ENCODE measurements at places on chromosomes 4 and X.

- DNase-seq: no peak
Observed at GRCh38 chr4:7105276-7105675, 37.4 kb upstream of the GRPEL1 start.

DNA sequence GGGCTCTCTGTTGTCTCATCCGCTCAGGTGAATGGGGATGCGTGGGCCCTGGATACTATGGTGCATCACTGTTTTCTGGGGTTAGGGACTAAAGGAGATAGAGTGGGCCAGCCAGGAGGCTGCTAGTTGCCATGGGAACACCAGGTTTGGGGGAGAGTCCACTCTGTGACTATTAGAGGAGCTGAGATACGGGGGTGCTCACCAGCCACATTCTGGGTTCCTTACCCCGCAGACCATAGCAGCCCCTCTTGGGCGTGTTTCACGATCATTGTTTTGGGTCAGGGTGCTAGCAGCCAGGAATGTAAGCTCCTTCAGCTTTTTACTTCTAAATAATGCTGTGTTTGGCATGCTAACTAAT is 4.6 kb downstream of the EFNB1 start:
- DNase-seq: no peak

GRCh38 chr4:8917868-8918783 is 46.5 kb upstream of the HMX1 start:
- DNase-seq: peak; percentile 50

DNA sequence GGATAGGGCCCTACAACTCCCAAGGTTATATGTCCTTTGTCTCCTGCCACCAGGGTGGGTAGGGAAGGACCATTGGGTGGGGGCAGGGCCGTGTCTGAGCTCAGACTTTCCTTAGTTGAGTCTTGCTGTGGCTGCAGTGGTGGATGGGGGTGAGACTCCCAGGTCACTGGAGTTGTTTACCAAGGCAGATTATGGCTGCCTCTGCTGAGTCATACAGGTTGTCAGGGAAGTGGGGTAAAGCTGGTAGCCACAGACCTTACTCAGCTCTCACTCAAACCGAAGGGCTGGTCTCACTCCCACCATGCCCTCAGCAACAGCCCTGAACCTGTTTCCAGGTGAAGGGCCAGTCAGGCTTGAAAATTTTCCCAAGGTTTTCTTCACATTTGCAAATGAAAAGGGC is 58.8 kb upstream of the FAAH2 start:
- peak; percentile 5 for DNase-seq

DNA sequence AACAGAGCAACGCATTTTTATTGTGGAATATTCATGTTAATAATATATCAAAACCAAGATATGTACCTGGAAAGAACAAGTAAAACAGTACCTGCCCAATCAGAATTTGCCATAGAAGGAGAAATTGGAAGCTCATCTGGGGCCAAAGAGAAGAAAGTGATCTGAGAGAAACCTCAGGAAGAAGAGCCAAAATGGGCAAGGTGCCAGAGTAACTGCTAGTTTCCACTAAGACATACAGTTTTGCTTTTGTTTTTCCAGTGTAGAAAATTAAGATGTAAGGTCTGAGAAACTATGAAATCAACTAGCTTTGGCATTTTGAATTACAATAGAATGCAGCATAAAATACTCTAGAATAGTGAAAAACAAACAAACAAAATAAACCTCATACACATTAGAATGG is 2201.2 kb downstream of the ARAP2 start:
- DNase-seq: no peak

DNA sequence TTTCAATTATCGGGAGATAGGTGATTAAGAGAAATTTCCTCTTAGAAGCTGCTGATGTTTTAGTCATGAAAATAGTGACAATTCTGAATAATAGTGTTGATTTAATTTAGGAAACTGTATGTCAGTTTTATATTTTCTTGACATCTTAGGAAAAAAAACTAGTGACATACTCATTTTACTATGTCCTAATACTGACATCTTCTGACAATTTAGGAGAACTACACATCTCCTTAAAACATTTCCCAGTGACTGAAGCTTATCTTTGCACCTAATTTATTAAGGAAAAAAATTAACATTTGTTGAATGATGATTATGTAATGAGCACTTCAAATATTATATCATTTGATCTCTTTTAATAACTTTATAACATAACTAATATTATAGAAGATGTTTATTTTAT is 42.0 kb upstream of the RBMXL3 start:
- peak; percentile 5 for DNase-seq

- DNase-seq: peak; percentile 55
Observed at GRCh38 chr4:139458999-139459398, 5.1 kb downstream of the RAB33B start.

- no peak for DNase-seq
Observed at GRCh38 chrX:106436691-106437090, 175.1 kb upstream of the RADX start.

DNA sequence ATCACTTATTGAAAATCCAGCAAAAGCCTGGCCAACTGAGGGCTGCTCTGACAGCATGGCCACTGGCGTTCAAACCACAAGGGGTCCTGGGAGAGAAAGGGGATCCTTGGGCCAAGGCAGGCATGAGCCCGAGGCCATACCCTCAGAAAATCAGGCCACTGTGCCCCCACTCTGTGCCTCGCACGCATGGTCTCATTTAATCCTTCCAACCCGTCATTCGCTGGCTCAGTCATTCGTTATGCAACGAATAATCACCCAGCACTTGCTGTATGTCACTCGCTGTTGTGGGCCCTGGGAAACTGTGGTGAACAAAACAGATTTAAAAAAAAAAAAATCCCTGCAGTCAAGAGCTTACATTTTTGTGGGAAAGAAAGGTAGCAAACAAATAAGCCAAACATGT is 112.7 kb downstream of the BCOR start:
- DNase-seq: no peak

DNA sequence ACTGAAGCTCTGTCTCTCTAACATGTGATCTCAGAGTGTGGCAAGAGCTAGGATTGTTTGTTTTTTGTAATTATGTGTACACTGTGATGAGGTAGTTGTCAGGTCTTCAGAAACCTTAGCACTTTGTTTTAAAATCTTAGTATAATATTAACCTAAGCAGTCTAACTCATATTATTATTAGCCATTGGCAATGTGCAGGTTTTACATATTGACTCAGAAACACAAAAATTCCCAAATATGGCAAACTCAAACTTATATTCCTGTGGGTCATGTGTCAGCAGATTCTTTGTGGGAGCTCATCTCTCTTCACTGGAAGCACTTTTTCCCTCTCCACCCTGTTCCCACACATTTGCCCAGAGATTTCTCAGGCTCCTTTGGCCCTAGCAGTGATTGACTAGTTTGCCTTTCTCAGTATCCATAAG is 8.2 kb upstream of the PWWP3B start:
- DNase-seq: no peak

DNA sequence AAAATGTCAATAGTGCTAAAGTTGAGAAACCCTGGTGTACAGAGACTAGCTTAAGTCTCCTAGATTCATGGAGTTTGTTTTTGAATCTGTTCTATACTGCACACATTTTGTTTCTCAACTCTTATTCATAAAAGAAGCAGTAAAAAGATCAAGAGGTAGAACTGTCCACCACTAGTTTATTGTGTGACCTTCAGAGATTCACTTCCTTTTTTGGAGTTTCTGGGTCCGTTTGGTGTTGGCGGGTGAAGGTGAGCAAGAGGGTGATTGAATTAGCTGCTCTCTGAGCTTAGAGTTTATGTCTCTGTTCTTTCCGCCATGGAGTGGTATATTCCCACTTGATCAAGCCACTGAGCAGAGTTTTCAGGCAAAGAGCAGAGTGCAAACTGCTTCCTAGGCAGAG is 21.4 kb upstream of the PLAC1 start:
- no peak for DNase-seq

GRCh38 chr4:142407596-142407995 is 438.5 kb downstream of the INPP4B start:
- no peak for DNase-seq

DNA sequence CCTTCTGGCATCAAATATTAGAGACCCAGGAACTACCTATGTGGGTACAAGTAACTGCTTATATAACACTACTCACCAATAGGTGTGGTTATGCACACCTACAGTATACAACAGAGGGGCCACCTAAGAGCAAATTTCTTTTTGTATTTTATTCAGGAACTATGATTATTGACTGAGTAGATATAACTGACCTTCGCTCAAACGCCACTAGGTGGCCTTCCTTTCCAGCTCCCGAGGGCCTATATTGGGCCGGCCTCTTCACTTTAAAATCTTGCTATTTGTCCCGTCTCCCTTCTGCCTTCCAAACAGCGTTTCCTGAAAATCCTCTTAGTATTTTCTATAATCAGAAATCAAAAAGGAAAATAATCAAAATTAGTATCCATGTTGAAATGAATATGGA is 19.9 kb upstream of the PABPC5 start:
- no peak for DNase-seq

DNA sequence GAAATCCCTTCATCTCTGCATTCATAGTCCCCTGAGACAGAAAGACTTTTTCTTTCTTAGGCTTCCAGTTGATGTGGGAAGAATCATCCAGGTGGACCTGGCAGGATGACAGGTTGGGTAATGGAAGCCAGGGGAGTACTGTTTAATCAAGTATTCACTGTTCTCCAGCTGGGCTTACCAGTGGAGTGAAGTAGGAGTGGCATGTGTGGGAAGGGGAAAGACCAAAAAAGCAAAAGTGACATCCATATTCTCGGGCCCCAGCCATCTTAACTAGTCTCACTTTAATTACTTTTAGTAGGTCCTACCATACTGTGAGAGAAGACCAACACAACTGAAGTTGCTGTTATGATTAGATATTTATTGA is 18.5 kb downstream of the VSIG4 start:
- DNase-seq: no peak

DNA sequence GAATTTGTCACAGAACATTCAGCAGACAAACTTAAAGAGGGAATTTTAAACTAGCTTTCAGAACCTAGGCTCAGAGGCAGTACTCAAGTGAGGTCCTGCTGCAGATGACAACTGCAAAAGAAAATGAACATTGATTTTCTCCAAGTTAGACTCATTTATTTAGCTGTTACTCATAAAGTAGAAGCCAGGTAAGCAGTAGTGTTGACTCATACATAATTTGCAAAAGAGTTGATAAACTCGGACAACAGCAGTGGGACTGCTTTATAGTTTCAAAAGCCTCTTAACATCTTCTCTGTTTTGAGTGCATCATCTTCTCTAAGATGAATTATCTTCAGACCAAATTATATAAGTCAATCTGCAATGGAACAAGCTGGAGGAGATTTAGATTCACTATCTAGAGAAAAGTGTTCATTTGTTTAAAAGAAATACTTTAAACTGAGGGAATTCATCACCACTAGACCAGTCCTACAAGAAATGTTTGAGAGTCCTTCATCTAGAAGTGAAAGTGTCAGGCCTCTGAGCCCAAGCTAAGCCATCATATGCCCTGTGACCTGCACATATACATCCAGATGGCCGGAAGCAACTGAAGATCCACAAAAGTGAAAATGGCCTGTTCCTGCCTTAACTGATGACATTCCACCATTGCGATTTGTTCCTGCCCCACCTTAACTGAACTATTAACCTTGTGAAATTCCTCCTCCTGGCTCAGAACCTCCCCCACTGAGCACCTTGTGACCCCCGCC is 49.5 kb downstream of the COQ2 start:
- DNase-seq: no peak

- no peak for DNase-seq
Observed at GRCh38 chrX:78377186-78377585, 49.8 kb upstream of the CYSLTR1 start.

- no peak for DNase-seq
Observed at GRCh38 chrX:114985967-114986592, 31.3 kb downstream of the IL13RA2 start.

DNA sequence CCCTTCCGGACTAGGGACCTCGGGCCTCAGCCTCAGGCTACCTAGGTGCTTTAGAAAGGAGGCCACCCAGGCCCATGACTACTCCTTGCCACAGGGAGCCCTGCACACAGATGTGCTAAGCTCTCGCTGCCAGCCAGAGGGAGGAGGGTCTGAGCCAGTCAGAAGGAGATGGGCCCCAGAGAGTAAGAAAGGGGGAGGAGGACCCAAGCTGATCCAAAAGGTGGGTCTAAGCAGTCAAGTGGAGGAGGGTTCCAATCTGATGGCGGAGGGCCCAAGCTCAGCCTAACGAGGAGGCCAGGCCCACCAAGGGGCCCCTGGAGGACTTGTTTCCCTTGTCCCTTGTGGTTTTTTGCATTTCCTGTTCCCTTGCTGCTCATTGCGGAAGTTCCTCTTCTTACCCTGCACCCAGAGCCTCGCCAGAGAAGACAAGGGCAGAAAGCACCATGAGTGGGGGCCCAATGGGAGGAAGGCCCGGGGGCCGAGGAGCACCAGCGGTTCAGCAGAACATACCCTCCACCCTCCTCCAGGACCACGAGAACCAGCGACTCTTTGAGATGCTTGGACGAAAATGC is at the start of gene WAS:
WAS (plus strand) TSS at position 389 of the 572 bp plus-strand sequence; CDS start at position 444, 55 bp downstream.
- DNase-seq: no peak

GRCh38 chr4:78764498-78764961 is 11.6 kb upstream of the BMP2K start:
- no peak for DNase-seq

GRCh38 chr4:40669504-40669903 is 39.8 kb upstream of the RBM47 start:
- DNase-seq: no peak

DNA sequence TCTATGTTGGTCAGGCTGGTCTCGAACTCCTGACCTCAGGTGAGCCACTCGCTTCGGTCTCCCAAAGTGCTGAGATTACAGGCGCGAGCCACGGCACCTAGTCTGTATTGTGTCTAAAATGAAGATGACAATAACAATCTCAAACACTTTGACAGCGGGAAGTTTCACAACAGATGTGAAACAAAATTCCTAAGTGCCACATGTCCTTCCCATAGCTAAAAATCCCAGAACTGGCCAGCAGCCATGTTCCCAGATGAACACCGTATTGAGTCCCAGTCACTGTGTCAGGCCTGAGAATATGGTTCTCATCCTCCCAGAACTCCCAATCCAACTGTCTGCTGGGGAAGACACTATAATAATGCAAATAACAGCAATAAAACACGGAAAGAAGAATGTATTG is 16.4 kb upstream of the KLHL8 start:
- no peak for DNase-seq

DNA sequence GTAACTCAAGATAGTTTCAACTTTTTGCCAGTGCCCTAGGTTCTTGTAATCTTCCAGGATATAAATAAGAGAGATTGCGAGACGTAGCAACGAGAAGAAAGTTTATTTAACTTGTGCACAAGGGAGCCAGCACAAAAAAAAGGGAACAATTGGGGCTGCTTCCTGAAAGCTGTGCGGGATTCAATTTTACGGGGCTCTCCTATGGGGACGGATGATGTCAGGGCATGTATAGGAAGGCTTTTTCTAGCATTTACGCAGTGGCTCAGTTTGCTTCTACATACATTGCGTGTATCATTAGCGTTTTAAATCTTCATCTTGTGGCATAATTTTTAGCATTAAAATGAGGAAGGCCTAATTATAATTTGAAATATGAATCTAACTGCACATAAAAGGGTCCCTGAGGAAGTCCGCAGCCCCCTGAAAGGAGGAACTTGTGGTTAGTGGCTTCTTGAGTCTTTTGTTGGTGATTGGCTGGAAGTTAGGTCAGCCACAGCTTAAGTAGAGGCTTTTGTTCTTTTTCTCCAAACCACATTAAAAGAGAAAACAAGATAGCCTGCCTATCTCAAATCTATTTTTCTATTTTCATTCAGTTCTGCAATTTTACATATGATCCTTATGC is 668.2 kb upstream of the NDST4 start:
- DNase-seq: no peak

- no peak for DNase-seq
Observed at GRCh38 chr4:159252491-159252890, 149.6 kb downstream of the RAPGEF2 start.

Measured in Caki2 (cell line).